NCI-H446 treated with DMSO at 0.1 percent for 48 hours (cell line): ENCODE measurements at places on chromosomes 7 and 10.

- DNase-seq: no peak
Measured at GRCh38 chr10:122060250-122060649, 71.3 kb downstream of the TACC2 start.

GRCh38 chr10:17643339-17643754 is 604 bp upstream of the STAM start:
- DNase-seq: peak; percentile 70

DNA sequence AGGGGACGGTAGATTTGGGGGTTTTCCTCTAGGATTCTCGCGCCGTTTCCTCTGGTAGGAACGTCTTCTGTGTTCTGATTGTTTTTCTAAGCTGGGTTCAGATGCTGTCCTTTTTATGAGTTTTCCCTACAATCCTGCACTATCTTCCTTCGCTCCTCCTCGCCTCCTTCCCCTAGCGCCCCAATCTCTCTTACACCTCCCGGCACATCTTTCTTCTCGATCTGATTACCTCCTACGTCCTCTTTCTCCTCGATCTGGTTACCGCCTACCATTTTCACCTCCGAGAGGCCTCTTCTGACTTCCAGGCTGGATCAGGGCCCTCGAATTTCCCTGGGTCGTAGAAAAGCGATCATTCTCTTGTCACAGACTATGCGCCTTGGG is 413 bp downstream of the BUD31 start:
- DNase-seq: no peak

GRCh38 chr10:34078745-34079470 is 736.2 kb downstream of the PARD3 start:
- DNase-seq: no peak

DNA sequence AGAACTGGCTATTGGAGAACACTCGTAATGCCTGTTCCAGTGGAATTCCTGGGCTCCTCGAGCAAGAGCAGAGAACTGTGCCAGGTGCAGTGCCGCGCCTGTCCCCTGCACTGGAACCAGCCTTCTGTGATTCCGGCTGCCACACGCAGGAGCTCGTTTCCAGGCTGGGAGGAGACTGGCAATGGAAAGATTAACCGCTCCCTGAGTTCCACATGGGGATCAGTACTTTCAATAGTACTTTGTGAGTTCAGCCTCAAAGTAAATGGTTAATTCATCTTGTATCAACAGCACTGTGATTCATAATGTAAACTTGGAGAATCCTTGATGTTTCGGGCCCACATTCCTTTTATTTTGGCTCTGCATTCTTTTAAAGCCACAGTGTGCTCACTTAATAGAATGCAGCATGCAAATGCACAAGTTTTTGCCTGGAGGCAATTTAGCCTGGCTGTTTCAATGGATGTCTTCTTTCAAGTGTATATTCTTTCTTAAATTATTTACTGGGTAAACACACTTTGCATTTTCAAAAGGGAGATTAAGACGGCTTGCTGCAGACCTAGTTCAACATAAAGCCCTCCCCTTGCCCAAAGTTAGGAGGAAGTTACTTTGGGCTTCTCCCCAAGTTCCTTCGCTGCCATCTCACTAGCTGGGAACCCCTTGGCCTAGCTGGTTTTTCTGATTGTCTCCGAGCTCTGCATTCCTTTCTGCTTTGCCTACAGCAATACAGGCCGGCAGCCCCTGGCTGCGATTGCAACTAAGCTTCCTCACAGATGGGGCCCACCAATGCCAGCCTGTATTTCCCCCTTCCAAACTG is 138.1 kb upstream of the TCF7L2 start:
- no peak for DNase-seq

DNA sequence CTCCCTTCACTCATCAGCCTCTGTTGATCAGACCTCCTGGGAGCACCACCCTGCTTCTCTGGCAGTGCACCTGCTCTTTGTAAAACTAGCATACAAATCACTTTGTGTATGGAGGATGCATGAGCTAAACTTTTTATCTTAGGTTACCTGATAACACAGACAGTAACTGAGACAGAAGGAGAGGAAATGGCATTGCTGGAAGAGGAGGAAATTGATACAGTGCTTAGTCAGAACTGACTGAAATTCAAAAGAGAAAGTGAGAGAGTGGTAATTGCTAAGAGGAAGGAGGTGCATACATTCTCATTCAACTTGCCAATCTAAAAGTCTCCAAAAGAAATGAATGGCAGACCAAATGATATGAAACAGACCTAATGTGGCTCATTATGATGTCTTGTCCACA is 1120.7 kb downstream of the GATA3 start:
- DNase-seq: no peak

DNA sequence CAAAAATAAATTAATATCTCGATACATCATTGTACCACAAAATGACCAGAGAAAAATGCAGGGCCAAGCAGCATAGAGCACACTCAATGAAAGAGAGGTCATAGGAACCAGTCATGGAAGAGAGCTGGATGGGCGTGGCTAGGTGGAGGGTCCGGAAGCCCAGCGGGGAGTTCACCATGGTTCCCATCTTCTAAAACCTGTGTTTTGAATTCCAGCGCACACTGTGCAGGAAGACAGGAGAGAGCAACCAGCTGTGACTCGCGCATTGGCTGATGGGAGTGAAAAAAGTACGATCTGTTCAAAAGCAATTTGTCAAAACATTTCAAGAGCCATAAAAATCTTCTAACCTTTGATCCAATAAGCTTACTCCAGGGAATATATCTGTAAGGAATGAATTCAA is 125.2 kb upstream of the NANOS1 start:
- no peak for DNase-seq

DNA sequence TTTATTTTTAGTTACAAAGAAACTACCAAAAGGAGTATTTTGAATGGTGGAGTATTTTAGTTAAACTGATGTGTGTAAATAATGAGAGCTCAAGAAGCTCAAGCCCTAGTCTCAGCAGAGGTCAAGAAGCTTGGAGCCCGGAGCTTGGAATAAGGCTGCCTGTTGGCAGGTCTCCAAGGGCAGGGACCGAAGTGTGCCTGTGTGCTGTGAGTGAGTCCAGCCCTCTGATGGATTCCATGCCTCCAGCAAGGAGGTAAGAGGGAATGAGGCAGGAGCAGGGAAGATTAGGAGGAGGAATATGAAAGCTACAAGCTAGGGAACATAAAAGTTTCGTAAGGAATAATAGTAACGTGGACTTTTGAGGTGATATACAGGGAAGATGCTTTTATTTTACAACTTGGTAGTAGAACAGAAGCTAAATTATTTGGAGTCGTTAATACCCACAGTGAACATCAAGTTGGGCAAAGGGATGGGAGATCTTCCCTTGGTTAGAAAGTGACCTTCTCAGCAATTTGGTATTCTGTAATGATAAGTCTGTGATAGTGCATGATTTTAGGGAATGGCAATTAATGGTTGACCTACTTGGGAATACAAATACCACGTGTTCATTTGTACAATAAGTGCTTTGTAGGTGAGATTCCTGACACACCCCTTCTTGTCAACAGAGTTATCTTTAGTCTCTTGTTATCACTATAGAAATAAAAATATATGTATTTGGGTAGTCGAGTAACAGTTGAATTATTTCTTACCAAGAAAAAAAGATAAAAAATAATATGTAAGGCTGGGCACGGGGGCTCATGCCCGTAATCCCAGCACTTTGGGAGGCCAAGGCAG is 4.6 kb downstream of the SEC23IP start:
- no peak for DNase-seq

DNA sequence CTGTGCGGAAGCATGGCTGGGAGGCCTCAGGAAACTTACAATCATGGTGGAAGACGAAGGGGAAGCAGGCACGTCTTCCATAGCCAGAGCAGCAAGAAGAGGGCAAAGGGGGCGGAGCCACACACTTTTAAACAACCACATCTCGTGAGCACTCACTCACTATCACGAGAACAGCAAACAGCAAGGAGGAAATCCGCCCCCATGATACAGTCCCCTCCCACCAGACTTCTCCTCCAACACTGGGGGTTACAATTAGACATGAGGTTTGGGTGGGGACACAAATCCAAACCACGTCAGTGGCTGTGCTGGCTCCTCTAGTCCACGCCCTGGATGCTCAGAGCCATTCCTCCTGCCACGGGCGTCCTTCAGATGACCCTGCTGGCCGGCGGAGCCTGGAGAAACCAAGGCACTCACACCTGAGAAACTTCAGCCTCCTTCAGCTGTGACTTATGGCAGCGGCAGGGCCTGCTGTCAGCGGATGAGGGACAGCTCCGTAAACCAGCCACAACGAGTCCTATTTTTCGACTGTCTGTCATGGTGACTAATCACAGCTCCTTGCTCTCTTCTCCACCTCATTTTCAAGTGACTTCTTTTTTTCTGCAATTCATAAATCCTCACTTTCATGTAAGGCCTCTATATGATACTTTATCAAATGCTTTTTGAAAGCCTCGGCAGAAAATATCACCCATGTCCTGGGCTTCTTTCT is 167.9 kb upstream of the PFKP start:
- DNase-seq: no peak

DNA sequence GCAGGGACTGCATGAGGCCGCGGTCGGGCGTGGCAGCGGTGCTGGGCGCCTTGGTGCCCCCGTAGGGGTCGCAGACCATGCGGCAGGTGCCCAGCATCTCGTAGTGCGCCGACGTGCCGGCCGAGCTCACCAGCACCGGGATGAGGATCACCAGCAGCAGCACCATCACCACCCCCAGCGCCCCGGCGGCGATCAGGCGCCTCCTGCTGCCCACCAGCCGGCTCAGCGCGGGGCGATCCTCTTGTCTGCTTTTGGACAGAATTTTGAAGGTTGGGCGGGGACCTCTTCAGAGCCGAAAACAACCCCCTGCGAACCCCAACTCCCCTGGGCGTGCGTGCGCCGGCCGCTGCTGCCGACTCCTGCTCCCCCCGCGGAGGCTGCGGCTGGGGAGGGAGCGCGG is 779 bp downstream of the C1QL3 start:
- DNase-seq: no peak

DNA sequence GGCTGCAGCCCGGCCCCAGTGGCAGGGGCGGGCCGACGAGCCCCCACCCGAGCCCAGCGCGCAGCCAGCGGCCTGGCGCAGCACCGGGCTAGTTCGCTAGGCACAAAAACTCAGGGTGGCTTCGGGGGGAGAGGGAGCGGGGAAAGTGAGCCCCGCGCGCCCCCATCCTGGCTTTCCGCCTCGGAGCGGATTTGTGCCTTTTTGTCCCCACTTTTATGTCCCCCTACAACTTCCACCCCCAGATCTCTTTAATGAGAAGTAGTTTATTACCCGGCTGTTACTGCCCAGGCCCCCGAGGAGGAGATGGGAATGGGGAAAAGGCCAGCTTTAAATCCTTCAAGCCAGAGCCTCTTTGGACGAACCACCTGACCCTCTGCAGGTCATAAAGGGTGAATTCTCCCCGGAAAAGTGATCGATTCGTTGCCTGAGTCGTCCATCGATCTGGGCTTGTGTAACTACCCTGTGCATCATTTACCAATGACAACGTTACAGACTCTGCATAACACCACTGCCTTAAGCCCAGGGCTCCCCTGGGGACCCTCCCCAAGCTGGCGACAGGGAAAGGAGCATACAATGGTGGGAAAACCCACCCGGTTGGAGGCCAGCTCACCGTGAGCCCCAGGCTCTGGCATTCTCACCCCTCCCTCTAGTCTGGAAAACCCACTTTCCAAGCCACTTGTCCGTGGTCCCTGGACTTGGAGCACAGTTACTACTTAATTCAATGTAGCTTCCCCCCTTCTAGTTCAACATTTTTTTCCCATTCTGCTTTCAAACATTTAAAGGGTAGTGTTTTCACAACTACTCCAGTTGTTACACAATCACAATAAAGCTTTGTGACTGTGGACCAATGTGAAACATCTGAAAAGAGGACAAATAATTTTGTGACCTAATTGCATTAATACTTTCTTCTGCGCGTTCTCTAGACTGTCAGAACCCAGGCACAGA is 748 bp upstream of the SH3PXD2A start:
- DNase-seq: no peak
